ENCODE measurements at places on chromosomes 11 and 22.

DNA sequence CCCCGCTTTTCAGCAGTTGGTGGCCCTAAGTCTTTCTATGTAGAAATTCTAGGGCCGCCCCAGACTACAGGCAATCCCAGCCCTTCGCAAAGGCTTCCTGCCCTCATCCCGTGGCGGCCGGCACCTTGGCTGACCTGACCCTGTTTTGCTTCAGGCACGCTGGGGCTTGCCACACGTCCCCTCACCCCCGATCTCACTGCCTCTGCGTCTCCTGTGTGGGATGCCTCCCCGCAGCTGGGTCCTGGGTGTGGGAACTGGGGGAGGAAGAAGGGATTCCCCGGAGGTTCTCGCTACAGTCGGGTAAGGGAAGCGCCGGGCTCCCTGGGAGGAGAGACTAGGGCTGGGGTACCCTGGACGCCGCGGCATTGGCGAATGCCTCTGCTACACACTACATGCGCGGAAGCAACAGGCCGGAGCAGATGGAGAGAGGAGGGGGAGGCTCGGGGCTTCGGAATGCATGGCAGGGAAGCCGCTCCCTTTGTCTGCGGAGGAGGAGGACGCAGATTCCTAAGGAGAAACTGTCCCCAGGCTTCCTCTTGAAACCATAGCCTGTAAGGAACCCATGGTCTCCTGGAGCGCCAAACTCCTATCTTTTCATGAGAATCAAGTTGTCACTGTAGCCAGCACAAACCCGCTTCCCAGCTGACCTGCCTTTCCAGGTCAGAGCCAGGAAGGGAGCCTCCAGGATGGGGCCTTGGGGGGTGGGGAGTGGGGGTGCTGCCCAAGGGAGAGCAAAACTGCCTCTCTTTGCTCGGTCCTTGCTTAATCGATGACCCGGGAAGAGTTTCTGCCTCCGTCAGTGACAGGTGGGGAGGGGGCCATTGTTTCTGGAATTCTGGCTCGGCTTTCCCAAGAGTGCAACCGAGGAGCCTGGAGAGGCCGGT, 1.4 kb downstream of the DTX4 start:
- DNase-seq, result no peak

DNA sequence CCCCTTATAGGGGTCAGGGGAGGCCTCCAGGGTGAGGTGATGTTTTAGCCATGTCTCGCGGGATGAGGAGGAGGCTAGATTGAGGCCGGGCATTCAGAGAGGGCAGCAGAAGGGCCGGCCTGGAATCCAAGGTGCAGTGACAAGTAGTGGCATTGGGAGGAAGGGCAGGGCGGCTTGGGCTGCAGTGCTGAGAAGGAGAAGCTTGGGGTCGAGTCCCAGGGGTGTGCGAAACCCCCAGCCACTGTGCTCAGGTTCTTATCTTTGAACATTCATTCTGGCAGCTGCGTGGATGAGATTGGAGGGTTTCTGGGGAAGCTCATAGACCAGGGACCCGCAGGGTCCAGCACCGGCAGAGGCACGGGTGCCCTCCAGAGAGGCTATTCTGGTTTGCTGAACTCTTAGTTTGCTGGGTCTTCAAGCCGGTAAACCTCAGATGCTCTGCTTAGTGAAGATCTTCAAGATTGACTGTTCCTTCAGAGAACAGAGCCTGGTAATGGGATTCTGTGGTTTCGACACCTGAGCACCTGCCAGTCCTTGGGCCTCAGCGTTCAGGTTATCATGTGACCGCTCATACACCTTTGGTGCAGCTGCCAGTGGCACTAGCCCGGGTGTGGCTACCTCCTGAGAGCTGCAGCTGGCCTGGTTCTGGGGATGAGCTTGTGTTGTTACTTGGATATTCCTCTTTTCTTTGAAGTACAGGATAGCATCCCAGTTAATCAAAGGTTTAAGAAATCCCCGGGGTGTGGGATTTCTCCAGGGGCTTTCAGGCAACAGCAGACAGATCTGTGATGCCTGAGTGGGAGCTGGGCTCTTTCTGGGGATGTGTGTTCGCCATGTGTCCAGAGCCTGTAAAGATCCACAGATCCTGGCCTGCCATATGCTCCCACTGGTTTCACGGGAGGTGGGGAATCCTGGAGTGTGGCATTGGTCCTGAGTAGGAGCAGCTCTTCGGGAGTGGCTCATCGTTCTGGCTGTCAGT, 152.8 kb downstream of the TBC1D22A start:
- no peak for DNase-seq

DNA sequence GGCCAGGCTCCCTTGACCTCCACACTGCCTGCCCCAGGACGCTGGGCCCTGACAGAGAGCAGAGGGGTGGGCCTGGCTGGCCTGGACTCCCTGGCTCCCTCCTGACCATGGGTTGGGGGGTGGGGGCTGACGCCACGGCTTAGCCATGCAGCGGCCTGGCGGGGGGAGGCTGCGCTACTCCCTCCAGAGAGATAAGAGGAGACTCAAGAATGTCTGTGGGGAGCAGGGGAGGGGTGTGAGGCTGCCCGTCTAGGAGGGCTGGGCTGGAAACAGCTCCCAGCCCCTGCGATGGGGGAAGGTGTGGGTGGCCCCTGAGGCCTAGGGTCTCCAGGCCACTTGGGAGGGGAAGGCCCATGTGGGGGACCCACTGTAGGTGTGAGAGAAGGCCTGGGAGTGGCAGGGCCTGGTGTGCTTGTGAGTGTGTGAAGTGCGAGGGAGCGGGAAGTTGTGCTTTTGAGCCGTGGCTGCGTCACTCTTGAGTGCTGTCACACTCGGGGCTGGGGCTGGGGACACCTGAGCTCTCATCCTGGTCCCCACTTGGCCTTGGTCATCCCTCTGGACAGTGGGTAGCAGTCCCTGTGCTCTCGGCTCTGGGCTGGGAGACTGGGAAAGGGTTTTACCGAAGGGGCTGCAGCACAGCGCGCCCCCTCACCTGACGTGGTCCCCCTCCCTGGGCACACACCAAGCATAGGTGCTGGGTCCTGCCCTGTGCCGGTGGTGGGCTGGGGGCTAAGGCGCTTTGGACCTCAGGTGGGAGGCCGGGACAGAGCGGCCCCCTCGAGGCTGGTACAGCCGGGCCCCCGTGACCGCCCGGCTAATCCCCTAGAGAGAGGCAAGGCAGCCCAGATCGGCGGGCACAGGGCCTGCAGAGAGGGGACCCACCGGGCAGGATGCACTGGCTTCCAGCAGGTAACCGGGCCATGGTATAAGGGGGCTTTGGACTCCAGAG, 2.4 kb downstream of the MYRF start:
- DNase-seq, result no peak

DNA sequence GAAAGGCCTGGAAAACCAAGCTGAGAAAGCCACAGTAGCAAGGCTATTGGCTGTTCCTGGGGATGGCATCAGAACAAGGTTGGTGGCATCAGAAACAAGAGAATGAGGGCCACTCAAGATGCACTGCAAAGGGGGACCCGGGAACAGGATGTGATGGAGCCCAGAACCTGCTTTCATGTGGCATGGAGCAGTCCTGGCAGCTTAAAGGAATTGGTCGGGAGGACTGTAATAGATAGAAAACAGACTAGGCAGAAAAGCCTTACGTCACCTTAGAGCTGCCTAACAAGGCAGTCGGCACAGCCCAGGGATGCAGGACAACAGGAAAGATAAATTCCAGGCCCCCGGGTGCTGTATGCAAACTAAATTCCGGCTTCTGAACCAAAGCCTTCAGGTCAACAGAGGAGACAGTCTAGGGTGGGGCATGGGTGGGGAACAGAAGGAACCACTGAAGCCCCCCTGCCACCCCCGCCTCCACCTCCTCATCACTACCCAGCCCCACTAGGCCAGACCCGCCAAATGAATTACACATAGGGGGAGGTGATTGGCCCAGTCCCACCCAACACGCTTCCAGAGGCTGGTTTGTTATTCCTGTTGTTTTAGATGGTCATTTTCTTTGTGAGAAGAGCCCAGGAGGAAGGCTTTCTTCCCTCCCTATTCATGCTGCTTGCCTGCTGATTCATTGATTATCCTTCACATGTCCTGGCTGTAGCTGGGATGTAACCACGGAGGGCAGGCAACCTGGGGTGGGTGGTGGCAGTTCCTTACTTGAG, 25.7 kb upstream of the LRRC55 start:
- no peak for DNase-seq
